CD4-positive, alpha-beta T cell (primary cell): ENCODE measurements at places on chromosomes 1 and 21. TPM values are rescaled to one million over a fixed set of nuclear protein-coding genes. Genes with fewer than 3 reads are reported as not detected.

Gene SCMH1
- total RNA-seq, result 14.4 TPM

Gene ERG
- not detected for total RNA-seq

Gene PHACTR4
- 26.0 TPM for total RNA-seq

Gene FAM177B
- not detected for total RNA-seq

Gene RIIAD1
- not detected for total RNA-seq

Gene SLC22A15
- total RNA-seq, result 0.08 TPM

Gene IL22RA1
- total RNA-seq, result not detected

Gene CHRNB2
- total RNA-seq, result not detected

Gene TENT5C
- 122 TPM for total RNA-seq

Gene TARS2
- 22.8 TPM for total RNA-seq

Gene HSF2BP
- total RNA-seq, result 0.59 TPM

Gene CDCA8
- total RNA-seq, result 0.25 TPM

Gene S100A5
- total RNA-seq, result 1.3 TPM

Gene FNDC5
- total RNA-seq, result not detected

Gene S100A14
- total RNA-seq, result not detected

Gene HHAT
- 3.3 TPM for total RNA-seq

Gene CD34
- not detected for total RNA-seq

Gene SLC16A4
- total RNA-seq, result not detected

Gene GRHL3
- total RNA-seq, result not detected

Gene SH3BGRL3
- 178 TPM for total RNA-seq

Gene STYXL2
- not detected for total RNA-seq

Gene SEMA4A
- 10.1 TPM for total RNA-seq

Gene HENMT1
- total RNA-seq, result 8.2 TPM

Gene RHD
- not detected for total RNA-seq

Gene C1orf35
- 40.3 TPM for total RNA-seq

Gene RRAGC
- 11.4 TPM for total RNA-seq

Gene TCHH
- total RNA-seq, result not detected

Gene RIMKLA
- not detected for total RNA-seq

Gene FAM72D
- total RNA-seq, result not detected

Gene SON
- total RNA-seq, result 438 TPM

Gene LCE1A
- not detected for total RNA-seq

Gene L1TD1
- 0.06 TPM for total RNA-seq

Gene AZIN2
- 4.9 TPM for total RNA-seq

Gene NCAM2
- total RNA-seq, result not detected

Gene TBX19
- total RNA-seq, result 1.6 TPM

Gene LEFTY1
- not detected for total RNA-seq

Gene SLFNL1
- total RNA-seq, result 0.17 TPM

Gene TCP10L
- 0.41 TPM for total RNA-seq

Gene H6PD
- total RNA-seq, result 13.9 TPM

Gene BGLAP
- 2.6 TPM for total RNA-seq

Gene KRTAP21-2
- not detected for total RNA-seq

Gene GUCA2A
- total RNA-seq, result not detected

Gene COL16A1
- total RNA-seq, result not detected

Gene DPT
- total RNA-seq, result not detected

Gene SELL
- total RNA-seq, result 216 TPM

Gene C1orf210
- not detected for total RNA-seq

Gene PLPPR5
- not detected for total RNA-seq

Gene LCE1B
- not detected for total RNA-seq

Gene FNDC10
- total RNA-seq, result 1.3 TPM

Gene RIPPLY3
- not detected for total RNA-seq

Gene RGS5
- total RNA-seq, result 1.6 TPM

Gene CSF1
- 6.7 TPM for total RNA-seq

Gene GPR25
- total RNA-seq, result 2.7 TPM

Gene DHRS3
- 102 TPM for total RNA-seq

Gene SAMSN1
- total RNA-seq, result 51.3 TPM

Gene CAPN2
- 110 TPM for total RNA-seq

Gene OPRD1
- not detected for total RNA-seq
